Activated CD4-positive, alpha-beta T cell treated with anti-CD3 and anti-CD28 coated beads for 36 hours (primary cell): ENCODE measurements at places on chromosomes 13 and 19. TPM values are rescaled to one million over a fixed set of nuclear protein-coding genes. Genes with fewer than 3 reads are reported as not detected.

Gene MUC16
- not detected for total RNA-seq

DNA sequence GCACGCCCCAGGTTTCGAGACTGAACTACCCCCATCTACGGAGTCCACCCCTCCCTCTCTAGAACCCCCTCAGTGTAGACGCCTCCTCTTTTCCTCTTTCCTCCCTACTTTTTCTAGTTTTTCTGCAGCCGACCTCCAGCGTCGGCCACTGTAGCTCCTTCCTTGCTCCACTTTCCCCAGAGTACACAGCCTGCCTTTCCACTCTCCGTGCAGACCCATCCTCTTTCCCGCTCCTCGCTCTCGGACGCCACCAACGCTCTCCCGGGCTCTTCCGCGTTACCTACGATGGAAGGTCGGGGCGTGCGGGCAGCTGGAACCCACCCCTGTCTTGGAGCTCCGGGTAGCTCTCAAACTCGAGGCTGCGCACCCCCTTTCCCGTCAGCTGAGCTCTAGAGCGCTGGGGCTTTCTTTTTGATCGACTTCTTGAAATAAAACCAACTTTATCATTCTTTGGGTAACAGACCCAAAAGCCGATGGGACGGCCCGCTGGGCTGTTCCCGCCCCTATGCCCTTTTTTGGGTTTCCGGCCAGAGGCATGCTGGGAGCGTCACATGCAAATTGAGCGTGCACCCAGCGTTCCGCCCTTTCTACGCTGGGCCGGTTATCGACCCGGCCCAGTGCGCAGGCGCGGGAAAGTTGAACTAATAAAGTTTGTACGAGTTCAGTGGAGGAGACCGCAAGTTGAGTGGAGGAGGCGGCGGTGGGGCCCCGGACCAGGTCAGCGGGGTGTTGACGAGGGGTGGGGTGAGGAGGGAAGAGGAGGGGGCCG, at the start of the genes BCL2L12 and IRF3:
Gene BCL2L12, plus strand, starts transcription at position 583 of the 769 bp plus-strand sequence. CDS start 760 bp downstream, outside the sequence.
Gene IRF3, minus strand, starts transcription at position 507 of the 769 bp plus-strand sequence. CDS start 1,019 bp downstream, outside the sequence.
- peak; percentile 100 for DNase-seq

- no peak for DNase-seq
Measured at GRCh38 chr13:57582032-57582431, 49.5 kb upstream of the PCDH17 start.

Gene ANKRD24
- total RNA-seq = 1.1 TPM

Gene ZNF534
- not detected for total RNA-seq

DNA sequence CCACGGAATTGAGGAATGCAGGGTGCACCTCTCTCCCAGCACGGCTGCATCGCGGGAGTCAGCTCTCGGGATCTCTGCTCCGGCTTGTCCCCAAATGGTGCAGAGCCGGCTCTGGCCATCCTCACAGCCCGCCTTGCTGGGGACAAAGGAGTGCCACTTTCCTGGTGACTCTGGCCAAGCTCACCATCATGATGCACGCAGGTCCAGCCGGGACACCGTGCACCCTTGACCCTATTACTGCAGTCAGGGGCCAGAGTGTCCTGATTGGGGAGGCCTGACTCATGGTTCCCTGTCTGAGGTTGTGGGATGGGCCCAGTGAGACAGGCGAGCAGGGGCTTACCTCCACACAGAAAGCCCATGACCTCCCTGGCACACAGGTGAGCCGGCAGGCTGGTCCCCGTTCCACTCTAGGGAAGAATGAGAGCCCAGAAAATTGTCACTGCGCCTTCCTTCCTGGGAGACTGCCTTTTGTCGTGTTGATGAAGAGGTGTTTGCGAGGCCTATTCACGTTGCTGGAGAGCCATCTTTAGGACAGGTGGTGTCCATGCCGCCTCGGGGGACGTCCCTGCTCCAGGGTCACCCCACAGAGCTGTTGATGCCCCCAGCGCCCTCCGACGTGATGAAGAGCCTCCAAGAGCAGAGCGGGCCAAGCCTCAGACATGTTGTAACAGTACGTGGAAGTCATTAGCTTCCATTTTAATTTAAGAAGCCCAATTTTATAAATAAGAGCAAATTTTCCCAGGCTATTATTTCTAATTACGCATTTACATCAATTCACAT, 18.5 kb upstream of the VSTM2B start:
- no peak for DNase-seq

Gene SLC10A2
- total RNA-seq = not detected

DNA sequence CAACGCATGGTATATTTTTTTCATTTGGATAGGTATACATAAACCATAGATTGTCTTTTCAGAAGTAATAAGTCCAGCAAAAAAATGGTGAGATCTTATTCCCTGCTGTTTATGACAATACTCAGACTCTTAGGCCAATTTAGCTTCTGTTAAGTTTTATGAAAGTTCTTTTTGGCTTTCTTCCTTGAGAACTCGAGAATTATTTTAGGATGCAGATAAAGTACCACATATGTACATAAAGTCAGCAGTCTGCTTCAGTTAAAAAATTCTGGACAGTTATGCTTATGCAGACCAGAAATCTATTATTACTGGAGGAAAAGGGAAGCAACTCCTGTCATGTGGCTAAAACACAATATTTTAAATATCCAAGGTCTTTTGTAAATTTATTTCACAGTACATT, 422.9 kb downstream of the GPC6 start:
- no peak for DNase-seq

Gene ZNF763
- total RNA-seq = 1.1 TPM

DNA sequence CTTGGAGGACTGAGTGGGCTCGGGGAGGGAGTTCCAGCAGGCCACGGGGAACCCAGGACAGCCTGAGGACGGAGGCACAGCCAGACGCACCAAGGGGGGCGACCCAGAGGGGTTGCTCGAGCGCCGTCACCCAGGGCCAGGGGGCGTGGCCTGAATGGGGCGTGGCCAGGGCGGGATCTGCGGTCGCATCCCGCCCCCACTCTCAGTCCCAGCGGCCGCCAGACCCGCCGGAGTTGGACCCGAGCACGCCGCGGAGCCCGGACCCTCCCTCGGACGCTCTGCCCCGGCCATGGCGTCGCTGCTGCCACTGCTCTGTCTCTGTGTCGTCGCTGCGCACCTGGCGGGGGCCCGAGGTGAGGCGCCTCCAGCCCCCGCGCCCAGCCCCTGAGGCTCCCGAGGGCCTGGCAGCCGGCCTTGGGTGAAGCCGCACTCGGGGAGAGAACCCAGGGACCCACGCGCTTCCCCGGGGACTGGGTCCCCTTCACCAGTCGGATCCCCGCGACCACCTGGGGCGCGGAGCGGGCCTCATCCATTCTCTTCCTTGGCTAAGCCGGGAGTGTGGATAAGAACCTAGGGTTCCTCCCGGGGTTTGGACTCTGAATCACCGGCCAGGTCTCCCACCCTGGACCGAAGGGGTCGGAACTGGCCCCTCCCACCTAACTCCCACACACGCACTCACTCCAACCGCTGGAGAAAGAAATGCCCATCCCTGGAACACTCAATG, at the start of gene CILP2:
Gene CILP2, plus strand, starts transcription at position 205 of the 724 bp plus-strand sequence. Its CDS starts 85 bp downstream, at position 290.
- DNase-seq = peak; percentile 62

Gene WDR88
- total RNA-seq = 0.21 TPM

GRCh38 chr19:55149078-55150003, at the start of gene TNNT1:
Gene TNNT1 (minus strand): TSS chr19:55149206. CDS start chr19:55147157, 2,049 bp downstream.
- DNase-seq = no peak

Gene JSRP1
- 0.39 TPM for total RNA-seq

DNA sequence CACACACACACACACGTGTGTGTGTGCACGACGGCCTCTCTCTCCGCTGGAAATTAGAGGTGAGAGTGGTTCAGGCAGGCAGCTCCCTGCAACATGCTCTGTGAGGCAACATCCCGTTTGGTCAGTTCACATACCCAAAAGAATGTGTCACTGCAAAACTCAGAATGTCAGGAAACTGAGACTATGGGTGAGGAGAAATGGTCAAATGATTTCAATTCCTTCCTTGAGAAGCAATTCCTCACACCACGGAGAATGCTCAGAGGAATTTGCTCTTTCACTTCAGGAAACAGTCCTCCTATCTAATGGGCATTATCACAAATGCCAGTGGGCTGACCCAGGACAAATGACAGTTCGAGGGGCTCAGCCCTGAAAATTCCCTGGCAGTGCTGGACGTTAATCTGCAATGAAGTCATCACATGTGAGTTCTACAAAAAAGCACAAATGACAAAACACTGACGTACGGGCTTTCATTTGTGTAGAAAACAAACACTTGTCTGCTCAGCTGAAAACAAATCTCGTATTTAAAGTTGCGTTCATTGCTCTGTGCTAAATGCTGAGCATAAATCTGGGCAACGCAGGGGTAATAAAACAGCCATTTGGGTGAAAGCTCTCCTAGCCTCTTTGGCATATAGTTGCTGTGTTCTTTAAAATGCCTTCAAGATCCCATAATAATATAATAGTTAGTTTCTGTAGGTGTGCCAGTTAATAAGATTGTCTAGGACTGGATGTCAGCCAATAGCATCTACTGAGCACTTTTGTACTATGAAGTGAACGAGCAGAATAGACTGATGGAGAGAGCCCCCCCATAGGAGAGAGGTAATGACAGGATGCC, 18.6 kb upstream of the LATS2 start:
- no peak for DNase-seq

DNA sequence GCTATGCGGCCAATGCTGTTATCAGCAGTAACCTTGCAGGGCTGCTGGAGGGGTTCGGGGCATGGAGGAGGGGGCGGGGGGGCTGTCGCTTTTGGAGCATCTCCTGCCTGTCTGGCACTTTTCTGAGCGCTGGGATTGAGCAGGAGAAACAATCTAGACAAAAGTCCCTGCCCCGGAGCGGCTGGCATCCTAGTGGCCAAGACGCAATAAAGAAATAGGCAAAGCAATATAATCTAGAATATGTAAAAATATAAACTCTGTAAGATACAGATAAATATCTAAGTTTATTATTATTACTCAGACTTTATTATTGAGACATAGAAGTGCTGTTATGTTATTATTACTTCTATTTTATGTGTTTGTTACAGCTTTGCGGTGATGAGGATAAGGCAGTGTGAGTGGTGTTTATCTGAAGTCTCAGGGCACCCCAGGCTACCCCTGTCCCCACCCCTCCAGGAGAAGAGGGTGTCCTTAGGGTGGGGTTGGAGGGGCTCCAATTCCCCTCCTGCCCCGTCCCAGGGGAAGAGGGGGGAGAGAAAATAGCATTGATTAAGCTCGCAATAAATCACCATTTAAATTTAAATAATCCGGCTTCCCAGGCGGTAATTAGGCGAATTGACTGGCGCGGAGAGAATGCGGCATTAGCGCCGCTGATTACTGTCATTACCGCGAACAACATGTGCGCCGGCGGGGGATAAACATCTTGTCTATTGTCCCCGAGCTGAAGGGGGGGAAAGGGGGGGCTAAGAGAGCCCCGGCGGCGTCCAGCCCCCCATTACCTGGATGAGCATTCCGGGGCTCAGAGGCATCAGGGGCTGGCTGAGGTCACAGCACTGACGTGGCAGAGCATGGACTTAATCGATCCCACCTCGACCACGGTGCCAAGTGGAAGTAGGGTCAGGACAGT, 3.2 kb downstream of the NPAS1 start:
- no peak for DNase-seq

- peak; percentile 46 for DNase-seq
Measured at GRCh38 chr13:102847272-102848234, 1.7 kb downstream of the ERCC5 start.

DNA sequence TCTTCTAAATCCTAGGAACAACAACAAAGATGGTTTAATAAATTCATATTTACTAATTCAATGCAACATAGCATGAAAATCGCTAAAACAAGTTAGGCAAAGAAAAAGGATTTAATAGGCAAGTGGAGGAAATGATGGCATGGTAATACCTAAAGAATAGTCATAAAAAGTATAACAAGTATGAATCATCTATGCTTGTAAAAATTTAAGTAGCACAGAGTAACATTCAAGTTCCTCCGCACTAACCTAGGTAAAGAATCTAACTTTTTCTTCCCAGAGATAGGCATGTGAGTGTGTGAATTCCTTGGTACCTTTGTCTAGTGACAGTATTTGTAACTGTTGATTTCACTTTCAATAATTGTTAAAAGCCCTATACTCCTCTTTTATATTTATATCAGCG, 42.6 kb downstream of the RCBTB2 start:
- DNase-seq = no peak

GRCh38 chr19:34847393-34847792, 74.4 kb upstream of the ZNF599 start:
- DNase-seq = no peak

DNA sequence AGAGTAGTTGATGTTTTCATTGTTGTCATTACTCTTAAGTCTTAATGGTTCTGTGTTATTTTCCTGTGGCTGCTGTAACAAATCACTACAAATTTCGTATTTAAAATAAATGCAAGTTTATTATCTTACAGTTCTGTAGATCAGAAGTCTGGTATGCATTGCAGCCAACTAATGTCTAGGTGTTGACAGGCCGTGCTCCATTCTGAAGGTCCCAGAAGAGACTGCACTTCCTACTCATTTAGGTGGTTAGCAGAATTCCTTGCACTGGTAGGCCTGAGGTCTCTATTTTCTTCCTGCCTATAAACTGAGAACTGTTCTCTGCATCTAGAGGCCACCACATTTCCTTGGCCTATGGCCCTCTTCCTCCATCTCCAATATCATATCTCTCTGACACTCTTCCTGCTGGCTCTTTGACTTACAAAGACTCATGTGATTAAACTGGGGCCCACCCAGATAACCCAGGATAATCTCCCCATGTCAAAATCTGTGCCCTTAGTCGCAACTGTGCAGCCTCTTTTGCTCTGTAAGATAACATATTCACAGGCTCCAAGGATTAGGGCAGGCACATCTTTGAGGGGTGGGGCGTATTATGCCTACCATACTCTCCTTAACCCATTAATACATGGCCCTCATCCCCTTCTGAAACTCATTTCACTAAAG, 468.4 kb downstream of the FOXO1 start:
- DNase-seq = no peak

Gene MAMSTR
- total RNA-seq = 0.70 TPM

DNA sequence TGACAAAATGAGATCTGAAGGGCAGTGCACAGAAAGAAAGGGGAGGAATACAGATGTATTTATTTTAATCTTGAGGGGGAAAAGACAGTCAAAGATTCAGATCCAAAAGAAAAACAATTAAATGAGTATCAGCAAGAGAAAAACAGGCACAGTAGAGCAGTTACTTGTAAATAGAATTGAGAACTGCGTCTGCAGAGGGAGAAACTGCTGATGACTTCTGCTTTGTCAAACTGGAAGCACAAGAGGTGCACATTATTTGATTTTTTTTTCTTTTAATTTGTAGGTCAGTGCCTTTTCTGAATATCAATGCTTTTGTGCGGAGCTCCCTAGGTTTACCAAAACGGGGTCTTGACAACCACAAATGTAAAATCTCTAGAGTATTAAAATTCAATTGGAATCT, 37.3 kb downstream of the EFNB2 start:
- DNase-seq = no peak

Gene FLT1
- total RNA-seq = 21.7 TPM
